ENCODE measurements at places on chromosomes 16 and 17.

GRCh38 chr16:3774156-3774767 is 56.9 kb upstream of the TRAP1 start:
- no peak for DNase-seq

GRCh38 chr16:71337631-71338030 is 20.9 kb upstream of the CALB2 start:
- DNase-seq = peak; percentile 73

DNA sequence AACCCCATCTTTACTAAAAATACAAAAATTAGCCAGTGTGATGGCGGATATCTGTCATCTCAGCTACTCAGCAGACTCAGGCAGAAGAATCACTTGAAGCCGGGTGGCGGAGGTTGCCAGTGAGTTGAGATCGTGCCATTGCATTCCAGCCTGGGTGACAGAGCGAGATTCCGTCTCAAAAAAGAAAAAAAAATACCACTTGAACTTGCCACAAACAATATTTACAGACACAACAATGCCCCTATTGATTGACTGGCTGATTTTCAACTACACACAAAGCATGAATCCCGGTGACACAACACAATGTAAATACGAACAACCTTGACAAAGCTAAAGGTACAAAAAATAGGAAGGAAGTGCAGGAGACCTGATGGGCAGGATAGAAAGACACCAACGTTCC is 49.3 kb downstream of the NXN start:
- no peak for DNase-seq

DNA sequence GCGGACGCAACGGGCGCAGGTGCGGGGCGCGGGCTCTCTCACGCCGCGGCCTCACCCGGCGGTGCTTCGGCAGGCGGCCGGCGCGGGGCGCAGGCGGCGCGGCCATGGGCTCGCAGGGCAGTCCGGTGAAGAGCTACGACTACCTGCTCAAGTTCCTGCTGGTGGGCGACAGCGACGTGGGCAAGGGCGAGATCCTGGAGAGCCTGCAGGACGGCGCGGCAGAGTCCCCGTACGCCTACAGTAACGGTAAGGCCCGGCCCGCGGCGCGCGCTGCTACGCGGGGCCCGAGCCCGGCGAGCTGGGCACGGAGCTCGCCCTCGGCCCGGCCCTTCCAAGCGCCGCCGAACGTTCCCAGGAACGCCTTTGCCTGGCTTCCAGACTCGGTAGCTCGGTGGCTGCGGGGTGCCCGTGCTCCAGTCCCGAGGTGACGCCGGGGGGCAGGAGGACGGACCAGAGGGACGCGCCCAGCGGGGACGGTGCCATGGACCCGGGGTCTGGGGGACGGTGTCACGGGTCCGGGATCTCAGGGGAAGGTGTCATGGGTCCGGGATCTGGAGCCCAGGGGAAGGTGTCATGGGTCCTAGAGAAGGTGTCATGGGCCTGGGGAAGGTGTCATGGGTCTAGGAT is 435 bp downstream of the RAB40C start:
- no peak for DNase-seq

DNA sequence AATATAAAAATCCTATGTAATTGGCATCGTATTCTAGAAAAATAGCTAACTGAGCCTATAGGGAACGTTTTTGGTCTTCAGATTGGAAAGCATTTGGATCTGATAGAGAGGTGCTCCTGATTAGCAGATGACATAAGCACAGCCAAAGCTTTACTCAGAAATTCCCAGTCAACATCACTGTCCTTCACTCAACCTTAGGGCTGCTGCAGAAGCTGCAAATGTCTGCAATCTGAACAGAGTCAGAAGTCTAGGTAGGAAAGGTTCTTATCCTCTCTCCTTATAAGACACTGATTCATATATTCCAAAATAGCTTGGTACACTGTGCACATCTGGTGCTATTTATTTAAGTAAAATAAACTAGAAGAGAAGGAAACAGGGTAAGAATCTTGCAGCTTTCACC is 19.2 kb downstream of the STRADA start:
- DNase-seq = no peak

- no peak for DNase-seq
These were observed at the start of gene ALDH3A1 for GRCh38 chr17:19747829-19748806. TSS of gene ALDH3A1 (minus strand) at chr17:19748298. CDS start at chr17:19745129, 3,169 bp downstream.

- DNase-seq = no peak
These were observed 62.9 kb downstream of the SMURF2 start for GRCh38 chr17:64599187-64599676.

GRCh38 chr16:28188085-28188916 is 23.5 kb downstream of the XPO6 start:
- no peak for DNase-seq

- DNase-seq = no peak
These were observed 297.7 kb downstream of the SEC14L1 start for GRCh38 chr17:77438241-77439188.

GRCh38 chr16:71345031-71345430 is 13.5 kb upstream of the CALB2 start:
- DNase-seq = no peak

- DNase-seq = no peak
These were observed 15.0 kb upstream of the PITPNA start for GRCh38 chr17:1577583-1578013.

GRCh38 chr17:46964315-46965265 is 14.5 kb downstream of the RPRML start:
- no peak for DNase-seq

- DNase-seq = no peak
These were observed 4.2 kb downstream of the HID1 start for GRCh38 chr17:74968361-74968780.

DNA sequence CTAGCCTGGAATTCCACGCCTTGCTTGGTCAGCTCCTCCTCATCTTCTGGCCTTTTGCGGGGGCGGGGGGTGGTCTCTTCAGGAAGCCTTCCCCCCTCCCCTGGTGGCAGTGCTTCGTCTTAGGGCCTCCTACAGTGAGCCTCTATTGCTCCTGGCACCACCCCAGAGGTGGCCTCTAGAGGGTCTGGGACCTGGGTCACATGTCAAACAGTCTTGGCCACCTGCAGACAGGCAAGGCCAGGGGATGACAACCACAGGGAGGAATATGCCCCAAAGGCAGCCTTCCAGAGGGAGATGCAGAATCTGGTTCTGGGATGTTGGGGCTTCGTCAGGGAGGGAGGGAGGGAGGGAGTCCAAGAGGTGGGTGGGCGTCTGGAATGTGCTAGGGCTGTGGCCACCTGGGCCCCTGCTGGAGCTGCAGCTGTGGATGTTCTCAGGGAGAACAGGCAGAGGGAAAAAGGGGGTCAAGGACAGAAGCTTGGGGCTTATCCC is 50.6 kb downstream of the SMPD3 start:
- DNase-seq = no peak

- no peak for DNase-seq
These were observed 1.7 kb upstream of the LASP1 start for GRCh38 chr17:38867968-38868816.

GRCh38 chr17:28574526-28574925 is 2.2 kb downstream of the ALDOC start:
- no peak for DNase-seq

GRCh38 chr16:66511602-66512271 is 38.2 kb downstream of the TK2 start:
- DNase-seq = no peak

DNA sequence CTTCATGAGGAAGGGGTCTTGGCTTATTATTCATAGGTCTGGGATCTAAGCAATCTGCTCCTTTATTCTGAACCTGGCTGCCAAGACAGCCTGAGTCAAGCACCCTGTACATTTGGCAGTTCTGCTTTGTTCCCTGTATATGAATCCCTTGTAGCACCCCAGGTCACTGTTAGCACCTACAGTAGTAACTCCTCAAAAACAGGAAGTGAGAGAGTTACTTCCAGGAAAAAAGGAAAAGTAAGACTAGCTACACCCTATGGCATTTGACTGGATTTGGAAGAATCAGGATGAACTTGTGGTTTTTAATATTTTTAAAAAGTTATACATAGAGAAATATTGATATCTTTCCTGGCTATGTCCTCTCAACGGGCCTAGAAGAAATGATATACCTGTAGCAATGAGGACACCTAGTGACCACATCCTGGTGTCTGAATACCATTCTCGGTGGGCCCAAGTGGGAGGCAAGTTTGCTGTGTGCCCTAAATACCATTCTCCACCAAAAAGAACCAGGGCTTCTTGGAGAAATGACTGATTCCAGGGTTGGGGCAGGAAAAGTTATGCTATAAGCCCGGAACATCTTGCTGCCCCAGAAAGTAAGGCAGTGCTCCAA is 9.9 kb downstream of the ANKRD40 start:
- DNase-seq = no peak

GRCh38 chr16:66414891-66415290 is 12.2 kb upstream of the BEAN1 start:
- DNase-seq = no peak

DNA sequence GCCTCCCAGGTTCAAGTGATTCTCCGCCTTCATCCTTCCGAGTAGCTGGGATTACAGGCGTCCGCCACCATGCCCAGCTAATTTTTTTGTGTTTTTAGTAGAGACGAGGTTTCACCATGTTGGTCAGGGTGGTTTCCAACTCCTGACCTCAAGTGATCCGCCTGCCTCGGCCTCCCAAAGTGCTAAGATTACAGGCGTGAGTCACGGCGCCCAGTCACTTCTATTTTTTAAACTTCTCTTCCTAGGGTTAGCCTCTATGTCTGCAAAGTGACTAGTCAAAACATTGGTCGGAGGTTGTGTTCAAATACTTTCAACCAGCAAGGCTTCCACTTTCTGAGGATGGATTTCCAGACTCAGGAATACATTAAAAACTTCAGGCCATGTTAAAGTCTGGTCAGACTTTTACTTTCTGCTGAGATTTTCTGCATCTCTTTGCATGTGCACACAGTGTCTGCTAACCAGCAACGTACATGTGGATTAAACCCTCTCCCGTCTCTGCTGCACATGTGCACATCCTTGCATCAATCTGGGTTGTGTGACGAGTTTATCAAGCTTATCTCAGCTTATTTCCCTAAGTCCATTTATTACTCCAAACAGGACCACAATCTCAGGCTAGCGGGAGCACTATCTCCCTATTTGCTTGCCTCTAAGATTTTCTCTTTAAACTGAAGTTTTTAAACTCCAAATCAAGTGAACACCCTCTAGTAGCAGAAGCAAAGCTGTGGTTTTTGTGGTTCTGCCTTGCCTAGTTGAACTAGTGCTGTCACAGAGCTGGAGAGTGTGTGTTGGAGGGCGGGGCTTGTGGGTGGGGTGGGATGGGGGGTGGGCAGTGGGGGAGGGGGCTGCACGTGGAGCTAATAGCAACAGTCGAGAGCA is 525.2 kb upstream of the GOT2 start:
- no peak for DNase-seq

GRCh38 chr17:77125432-77125901 is 15.3 kb upstream of the SEC14L1 start:
- DNase-seq = peak; percentile 83

DNA sequence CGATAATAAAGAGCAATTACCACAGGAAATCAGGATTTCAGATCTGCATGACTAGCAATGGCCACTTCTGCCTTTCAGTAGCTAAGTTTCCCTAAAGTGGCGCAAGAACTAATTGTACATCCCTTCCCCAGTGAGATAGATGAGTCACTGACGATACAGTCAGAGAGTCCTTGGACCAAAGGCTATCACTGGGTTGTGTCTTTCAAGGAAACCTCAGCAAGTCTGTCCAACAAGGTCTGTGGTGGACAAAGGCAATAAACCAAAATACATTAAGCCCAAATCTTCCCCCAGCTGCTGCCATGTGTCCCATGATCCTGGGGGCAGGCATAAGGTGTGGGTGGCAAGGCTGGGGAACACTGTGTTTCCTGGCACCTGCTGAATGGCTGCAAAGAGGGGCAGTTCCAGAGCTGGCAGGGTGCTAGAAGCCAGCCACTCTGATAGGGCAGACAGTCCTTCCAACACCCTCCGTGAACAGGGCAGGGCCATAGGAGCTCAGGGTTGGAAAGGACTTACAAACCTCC is 20.5 kb upstream of the MTMR4 start:
- DNase-seq = no peak

- no peak for DNase-seq
These were observed 239.2 kb upstream of the MAF start for GRCh38 chr16:79839466-79840341.

DNA sequence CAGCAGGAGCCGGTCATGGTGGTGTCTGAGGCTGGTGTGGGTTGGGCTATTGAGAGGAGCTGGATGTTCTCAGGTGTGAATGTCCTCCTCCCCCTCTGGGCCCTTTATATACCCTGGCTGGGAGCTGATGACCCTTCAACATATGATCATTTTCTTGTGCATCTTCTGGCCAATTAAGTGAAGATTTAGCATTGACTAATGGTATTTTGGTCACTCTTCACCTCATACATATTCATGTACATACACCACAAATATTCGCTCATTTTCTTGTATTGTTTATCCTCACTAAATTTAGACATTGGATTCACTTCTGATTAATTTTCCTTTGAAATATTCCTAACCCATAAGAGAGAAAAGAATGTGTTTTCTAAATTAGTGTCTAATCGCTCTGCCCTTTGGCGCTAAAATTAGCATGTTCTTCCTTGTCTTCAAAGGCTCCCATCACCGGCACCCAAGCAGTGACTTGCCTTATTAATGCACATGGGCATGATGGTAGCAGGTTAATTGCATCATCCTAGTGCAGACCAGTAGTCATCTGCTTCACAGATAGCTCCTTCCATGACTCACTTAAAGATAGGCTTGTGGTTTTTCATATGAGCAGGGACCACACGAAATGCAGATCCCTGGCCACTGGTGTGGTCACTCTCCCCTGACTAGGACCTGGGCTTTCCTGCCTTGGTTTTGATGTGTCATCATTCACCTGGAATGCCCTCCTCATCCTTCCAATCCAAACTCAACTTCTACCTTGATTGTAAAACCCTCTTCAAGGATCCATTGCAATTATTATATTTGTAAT is at the start of gene KRTAP2-4:
Gene KRTAP2-4 (minus strand): TSS at position 51 of the 796 bp plus-strand sequence. CDS start 34 bp downstream, at position 17.
- peak; percentile 98 for DNase-seq

GRCh38 chr17:71441098-71441497 is 679.7 kb upstream of the SOX9 start:
- DNase-seq = peak; percentile 81

DNA sequence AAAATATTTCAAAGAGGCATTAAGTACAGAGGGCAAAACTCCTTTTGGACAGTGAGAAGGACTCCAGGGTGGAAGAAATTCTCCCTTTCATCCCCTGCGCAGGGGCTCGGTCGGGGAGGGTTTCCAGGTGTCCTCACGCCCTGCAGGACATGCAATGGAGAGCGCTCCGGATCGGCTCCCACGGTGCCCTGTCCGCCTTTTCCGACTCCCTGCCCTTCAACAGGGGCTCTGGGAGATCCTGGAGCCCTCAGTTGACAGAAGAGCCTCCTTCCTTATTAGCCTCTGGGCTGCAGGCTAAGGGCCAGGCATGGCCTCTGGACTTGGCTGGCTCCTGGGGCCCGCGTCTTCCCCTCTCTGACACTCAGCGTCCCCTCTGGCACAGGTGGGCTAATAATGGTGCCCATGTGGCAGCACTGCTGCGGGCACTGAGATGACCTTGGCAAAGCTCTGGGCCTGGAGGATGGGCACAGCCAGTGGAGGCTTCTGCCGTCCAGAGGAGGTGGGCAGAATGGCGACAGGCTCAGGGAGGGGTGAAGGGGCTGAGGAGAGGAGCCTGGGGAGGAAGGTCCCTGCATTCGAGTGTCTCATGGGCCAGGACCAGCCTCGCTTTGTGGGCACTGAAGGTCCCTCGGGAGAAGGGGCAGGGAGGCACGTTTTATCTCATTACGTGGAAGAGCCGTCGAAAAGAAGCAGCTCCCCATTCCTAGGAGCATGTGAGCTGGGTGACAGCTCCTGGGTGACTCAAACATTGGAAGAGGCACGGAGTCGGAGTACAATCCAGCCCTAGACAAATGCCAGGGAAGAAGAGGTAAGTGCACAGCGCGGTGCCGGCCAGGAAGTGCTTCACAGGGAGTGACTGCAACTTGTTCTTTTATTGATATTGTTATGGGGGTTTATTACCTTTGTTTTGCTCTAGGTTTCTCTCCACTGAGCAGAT is 161.7 kb downstream of the IRF8 start:
- no peak for DNase-seq

- no peak for DNase-seq
These were observed 16.9 kb downstream of the TMC5 start for GRCh38 chr16:19434584-19434983.

Measured in keratinocyte (primary cell).